ENCODE measurements at places on chromosomes 6 and 20. TPM values are rescaled to one million over a fixed set of nuclear protein-coding genes. Genes with fewer than 3 reads are reported as not detected.

DNA sequence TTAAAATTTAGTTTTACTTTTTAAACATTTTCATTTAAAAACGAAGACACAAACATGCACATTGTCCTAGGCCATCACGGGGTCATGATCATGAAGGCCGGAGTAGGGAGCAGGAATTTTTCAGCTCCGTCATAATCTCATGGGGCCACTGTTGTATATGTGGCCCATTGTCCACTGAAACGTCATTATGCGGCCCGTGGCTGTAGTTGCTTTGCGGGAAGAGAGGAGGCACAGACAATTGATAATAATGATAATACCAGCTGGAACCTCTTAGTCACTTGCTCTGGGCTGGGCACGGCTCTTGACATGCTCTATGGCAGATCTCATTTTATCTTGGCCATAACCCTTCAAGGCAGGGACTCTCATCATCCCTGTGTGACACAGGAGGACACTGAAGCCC lies 56.5 kb upstream of the FNDC1 start:
- DNase-seq, result no peak

DNA sequence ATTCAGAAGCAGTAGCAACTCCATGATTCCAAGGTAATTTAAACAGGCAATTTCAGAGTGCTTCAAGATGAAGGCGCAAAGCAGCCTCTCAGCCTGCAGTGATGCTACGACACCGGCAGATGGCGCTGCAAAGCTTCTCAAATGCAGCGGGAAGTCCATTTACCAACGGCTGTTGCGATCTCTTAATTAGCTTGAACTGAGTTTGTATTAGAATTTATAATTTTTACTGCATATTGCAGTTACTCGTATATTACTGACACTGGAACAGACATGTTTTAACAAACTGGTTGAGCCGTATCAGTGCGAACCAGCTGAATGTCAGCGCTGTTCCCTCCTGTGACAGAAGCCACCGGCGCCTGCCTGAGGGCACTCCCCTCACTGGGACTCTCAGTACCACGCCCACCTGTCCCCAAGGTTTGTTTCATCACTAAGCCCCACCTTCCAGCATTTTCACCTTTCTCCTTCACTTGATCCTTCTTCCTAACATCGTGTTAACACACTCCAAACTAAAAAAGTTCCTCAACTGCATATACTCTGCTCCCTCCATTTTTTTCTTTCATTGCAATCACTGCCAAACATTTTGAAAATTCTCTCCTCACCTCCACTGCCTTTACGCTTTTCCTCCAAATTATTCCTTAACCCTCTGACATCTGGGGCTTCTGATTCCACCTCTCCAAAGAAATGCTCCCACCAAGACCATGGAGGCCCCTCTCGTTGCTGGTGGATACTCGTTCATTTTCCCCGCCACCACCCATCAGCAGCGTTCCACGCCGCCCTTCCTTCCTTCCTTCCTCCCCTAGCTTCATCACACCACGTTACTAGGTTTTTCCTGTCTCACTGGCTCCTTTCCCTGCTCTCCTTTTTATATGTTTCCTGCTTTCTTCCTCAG lies 14.5 kb downstream of the GNL1 start:
- peak; percentile 86 for DNase-seq

DNA sequence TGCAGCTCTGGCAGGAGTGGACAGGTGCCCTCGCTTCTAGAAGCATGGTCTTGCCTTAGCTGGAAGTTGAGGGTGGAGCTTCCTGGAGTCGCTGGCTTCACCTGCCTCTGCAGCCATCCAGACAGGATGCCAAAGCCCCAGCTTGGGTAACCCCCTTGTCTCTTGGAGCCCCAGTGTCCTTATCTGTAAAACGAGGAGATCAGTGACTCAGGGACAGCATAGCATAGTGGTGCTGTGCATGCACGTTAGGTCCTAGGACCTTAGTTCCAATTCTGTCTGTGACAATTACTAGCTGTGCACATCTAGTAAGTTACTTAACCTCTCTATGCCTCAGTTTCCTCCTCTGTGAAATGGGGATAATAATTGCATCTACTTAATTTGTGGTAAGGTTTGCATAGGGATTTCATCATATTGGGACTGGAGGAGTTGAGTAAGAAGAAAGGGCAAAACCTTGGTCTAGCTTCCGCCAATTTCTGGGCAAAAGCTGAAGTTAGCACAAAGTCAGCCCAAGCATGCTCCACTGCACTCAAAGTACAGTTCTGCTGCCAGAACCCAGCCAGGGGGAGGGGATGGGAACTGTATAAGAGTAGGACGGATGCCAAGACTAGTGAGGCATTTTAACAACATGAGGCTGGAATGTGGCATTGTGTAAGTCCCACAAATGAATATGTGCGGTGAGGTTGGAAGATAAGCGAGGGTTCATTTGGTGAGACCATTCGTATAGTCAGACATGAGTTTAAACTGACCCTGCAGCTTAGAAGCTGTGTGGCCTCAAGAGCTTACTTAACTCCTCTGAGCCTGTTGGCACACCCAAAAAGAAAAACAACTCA lies 24.5 kb downstream of the TOX2 start:
- DNase-seq, result no peak

GRCh38 chr6:85496009-85496579 lies 46.2 kb downstream of the NT5E start:
- no peak for DNase-seq

GRCh38 chr6:74851596-74851995 lies 354.3 kb downstream of the COL12A1 start:
- DNase-seq, result no peak

GRCh38 chr6:71289039-71289801 lies 609 bp downstream of the OGFRL1 start:
- DNase-seq, result peak; percentile 84

DNA sequence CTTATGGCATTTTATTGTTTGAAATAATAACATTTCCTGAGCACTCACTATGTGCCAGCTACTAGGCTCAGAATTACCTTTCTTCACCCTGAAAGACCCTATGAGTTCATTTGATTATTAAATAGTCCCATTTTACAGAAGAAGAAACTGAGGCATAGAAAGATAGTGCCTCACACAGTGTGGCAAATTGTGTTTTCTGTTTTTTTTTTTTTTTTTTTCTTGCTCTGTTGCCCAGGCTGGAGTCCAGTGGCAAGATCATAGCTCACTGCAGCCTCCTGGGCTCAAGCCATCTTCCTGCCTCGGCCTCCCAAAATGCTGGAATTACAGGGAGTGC lies 59.7 kb upstream of the PTPN1 start:
- no peak for DNase-seq

DNA sequence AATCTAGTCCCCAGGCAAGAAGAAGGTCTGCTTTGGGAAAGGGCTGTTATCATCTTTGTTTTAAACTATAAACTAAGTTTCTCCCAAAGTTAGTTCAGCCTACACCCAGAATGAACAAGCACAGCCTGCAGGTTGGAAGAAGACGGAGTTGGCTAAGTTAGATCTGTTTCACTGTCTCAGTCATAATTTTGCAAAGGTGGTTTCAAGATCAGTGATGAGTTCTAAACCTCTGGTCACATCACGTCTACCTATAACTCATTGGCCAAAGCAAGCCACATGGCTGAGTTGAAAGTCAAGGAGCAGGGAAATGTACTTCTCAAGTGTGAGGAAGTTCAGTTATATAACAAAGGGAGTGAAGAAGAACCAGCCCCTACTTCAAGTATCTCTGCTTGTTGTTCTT lies 50.5 kb upstream of the ECI2 start:
- no peak for DNase-seq

DNA sequence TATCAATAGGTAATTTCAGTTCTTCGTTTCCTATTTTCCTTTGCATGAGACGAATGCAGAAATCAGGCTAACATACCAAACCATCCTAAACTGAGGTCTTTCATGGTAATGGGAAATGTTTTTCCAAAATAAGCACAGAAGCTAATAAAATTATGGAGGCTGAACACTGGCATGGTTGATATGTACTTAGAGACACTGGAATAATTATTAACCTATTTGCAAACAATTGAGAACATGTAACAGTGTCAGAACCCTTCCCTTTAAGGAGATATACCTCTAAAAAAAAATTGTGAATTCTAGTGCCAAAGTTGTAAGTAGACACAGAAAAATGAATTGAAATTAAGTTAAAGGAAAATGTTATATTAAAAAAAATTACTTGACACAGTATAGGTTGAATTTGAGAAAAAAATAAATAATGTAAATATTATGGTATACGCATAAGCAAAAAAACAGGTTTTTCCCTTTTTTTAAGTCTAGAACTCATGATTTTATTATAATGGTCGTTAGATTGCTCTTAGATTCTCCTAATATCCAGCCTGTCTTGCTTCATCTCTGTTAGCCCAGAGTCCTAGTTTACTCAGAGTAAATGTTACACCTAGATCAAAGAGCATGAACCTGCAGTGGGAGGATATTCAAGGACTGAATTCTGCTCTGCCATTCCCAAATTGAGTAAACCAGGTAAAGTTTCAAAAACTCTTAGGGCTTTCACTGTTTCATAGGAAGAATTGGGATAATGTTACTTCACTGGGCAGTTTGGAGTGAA lies 1.7 kb downstream of the SLC17A2 start:
- DNase-seq, result no peak

- no peak for DNase-seq
Observed at GRCh38 chr6:35477551-35478179, 9.5 kb downstream of the RPL10A start.

- no peak for DNase-seq
Observed at GRCh38 chr20:49642816-49643215, 70.9 kb downstream of the B4GALT5 start.

DNA sequence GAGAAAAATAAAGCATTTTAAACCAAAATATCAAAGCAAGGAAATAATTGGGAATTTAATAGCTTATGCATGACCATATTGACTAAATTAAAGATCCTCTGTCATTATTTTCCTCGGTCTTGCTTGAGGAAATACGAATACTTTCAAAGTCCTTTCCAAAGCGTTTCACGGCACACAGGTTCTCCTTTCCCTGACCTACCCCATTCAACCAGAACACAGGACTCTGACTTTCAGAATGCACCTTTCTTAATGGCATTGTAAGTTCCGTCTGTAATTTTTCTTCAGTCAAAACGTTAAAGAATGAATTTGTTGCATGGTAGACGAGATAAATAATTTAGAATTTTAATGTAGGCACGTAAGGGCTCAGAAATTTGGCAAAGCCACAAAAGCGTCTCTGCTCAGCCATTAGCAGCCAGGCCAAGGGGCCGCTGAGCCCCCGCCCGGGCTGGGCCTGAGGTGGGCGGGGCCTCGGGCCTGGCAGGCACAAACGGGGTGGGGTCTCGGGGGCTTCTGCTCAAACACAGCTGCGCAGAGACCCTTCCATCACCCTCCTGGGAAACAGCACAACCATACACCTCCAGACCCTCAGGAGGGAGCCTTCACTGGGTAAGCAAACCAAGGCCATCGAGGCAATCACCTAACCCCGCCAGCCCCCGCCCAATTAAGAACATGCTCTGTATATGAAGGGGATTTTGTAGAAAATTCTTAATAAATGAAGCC lies 3.4 kb downstream of the NEDD9 start:
- no peak for DNase-seq

DNA sequence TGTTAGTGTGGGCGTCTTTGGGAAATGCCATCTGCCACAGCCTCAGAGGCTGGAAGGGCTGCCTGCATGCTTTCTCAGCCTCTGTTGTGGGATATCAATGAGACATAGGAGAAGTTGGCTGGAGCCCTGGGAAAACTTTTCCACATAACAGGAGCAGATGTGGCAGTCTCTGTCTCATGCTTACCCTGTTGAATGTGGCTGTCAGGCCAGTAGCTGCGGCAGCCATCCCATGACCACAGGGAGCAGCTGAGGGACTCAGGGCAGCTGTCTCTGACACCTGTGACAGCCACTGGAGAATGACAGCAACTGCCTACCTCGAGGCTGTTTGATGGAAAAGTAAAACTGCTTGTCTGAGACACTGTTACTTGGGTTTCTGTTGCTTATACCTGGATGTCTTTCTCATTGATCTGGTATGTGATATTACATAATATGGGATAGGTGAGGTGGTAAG lies 64.4 kb downstream of the TULP4 start:
- no peak for DNase-seq

GRCh38 chr6:6741264-6741663 lies 152.7 kb downstream of the LY86 start:
- DNase-seq, result no peak

DNA sequence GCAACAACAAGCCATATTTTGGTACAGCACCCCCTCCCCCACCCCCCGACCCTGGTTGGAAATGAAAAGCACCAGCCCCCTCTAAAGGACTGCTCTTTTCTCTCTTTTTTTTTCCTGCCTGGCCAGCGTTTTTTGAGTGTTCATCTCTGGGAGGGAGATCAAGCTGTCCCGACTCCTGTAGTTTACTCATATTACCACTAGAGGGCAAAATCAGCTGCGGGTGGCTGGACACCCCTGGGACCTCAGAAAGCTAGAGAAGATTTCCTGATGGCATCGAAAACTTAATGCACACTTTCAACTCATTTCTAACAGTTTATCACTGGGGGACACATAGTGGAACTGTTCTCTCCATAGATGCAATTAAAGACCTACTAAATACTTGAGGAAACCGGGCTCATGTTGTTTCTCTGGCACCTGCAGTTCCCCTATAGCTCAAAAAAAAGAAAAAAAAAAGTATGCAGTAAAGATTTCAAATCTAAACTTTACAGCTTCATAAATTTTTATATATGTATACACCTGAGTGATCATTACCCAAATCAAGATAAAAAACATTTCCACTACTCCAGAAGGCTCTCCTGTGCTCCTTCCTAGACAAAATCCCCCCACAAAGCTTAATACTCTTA lies 24.4 kb downstream of the CNBD2 start:
- DNase-seq, result no peak

DNA sequence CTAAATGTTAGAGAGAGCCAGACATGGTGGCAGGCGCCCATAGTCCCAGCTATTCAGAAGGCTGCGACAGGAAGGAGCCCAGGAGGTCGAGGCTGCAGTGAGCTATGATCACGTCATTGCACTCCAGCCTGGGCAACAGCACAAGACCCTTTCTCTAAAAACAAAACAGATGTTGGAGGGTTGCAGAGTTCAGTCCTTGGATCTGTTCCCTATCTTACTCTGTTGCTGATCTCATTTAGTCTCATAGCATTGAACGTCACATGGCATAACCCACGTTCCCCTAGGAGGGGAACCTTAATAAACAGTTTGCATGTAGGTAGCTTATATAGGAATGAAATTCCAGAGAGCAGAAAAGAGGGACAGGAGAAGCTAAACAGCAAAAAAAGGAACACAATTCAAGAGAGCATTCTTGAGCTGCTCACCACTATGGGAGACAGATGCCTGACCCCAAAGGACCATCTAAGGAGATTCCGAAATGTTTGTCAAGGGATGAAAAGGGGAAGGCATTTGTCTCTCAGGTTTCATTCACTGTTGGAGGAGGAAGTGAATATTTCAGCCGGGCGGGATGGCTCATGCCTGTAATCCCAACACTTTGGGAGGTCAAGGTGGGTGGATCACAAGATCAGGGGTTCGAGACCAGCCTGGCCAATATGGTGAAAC lies 54.6 kb upstream of the PIM1 start:
- no peak for DNase-seq

GRCh38 chr6:16168858-16169257 lies 40.0 kb downstream of the MYLIP start:
- no peak for DNase-seq

The CRIP3 gene
- total RNA-seq, result 1.00 TPM

The DSP gene
- 3.0 TPM for total RNA-seq

The SLC35D3 gene
- not detected for total RNA-seq

The SLC22A16 gene
- total RNA-seq, result 1.00 TPM

The RIMS1 gene
- 23.0 TPM for total RNA-seq

The RCAN2 gene
- 69.6 TPM for total RNA-seq

The RRAGD gene
- total RNA-seq, result 31.3 TPM

The CST3 gene
- total RNA-seq, result 1,234 TPM

The KIF25 gene
- total RNA-seq, result not detected

The DOK5 gene
- total RNA-seq, result 4.4 TPM

The NRSN1 gene
- not detected for total RNA-seq

All from posterior vena cava (tissue), 2 donors.